ENCODE measurements at places on chromosomes 5 and 9.
A peak's percentile ranks its signal among the peaks of the same experiment; 100 is the strongest.

GRCh38 chr9:105928416-105928815 is 234.1 kb downstream of the TMEM38B start:
- no peak for DNase-seq

DNA sequence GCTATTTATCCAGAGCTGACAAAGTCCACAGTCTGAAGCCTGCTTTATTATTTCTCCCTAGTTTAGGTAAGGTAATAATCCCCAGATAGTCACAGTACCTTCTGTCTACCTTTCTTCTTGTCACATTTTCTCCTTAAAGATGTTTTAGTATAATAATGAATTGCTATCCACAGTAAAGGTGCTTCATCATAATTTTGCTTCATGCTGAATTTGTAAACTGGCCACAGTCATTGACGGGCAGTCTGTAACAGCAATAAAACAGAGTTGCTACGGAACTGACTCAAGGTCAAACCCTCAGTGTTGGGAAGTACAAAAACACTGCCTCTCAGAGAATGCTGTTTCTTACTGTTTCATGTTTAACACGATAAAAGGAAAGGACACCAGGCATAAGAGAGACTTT is 195.7 kb downstream of the ZNF608 start:
- no peak for DNase-seq

- DNase-seq, result peak; percentile 56
Observed at GRCh38 chr5:80083101-80083890, 48.1 kb downstream of the THBS4 start.

GRCh38 chr5:75681125-75681830 is 36.0 kb downstream of the POC5 start:
- no peak for DNase-seq

- DNase-seq, result no peak
Observed at GRCh38 chr5:124963236-124963919, 216.9 kb upstream of the ZNF608 start.

GRCh38 chr9:76359766-76360165 is 34.5 kb downstream of the RFK start:
- no peak for DNase-seq

GRCh38 chr5:123364441-123365155 is 58.6 kb downstream of the CEP120 start:
- no peak for DNase-seq

- peak; percentile 37 for DNase-seq
Observed at GRCh38 chr5:38382898-38383297, 124.5 kb downstream of the EGFLAM start.

DNA sequence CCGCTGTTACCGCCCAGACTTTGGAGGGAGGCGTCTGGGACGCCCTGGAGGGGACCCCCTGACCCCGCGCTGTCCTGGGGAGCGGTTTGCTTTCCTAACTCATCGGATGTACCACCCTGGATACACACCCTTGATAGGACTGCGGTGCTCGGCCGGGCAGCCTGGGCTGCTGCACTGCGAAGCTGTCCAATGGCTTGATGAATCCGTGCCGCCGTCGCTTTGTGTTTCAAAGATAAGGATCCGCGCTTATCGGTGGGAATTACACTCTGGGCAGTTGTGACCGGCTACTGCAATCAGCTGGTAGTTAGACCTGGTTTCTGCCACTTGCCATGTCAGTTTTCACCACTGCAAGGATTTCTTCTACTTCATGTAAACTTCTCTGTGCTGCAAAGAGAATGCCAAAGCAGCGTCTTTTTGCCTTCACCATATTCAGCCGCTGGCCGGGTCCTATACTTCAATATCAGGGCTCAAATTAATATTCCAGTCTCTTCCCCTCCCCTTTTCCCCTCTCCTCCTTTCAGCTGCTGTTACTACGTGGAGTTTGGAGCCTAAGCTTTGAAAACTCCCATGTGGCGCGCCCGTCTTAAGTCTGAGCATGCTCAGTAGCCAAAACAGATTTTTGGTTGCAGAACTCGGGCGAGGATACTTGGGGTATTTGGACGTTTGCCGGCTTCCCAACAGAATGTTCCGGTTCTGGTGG is 727 bp downstream of the SMAD5 start:
- DNase-seq, result peak; percentile 17

DNA sequence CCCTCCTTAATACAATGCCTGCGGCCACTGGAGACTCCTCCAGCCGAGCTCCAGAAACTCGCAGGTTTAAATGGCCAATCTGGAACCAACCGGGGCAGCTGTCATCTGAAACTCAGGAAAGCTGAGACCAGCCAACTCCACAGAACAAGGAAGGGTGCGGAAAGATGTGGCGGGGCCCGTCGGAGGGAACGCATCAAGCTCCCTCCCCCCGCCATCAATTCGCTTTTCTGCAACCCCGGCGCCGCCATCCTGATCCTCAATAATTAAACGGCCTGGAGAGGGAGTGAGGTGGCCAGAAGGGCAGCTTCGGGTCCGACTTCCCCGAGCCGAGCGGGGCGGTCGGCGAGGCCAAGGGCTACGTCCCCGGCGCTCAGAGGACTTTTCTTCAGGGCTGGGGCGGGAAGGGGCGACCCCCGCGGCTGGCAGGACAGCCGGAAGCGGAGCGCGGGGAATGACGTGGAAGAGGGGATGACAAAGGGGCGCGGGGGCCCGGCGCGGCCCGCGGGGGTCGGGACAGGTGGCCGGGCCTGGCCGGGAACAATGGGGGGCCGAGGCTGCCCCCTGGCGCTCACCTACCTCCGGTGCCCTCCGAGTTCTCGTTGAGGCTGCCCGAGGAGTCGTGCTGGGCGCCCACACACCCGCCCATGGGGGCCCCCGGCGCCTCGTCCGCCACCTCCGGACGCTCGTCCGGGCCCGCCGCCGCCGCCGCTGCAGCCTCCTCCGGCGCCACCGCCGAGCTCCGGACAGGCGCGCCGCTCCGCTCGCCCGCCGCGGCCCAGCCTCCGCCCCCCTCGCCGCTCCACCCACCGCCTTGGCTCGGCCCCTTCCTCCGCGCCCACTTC is at the start of gene UBTD2:
TSS of gene UBTD2 (minus strand) at position 745 of the 842 bp plus-strand sequence. CDS start at position 646, 99 bp downstream.
- DNase-seq, result peak; percentile 68

DNA sequence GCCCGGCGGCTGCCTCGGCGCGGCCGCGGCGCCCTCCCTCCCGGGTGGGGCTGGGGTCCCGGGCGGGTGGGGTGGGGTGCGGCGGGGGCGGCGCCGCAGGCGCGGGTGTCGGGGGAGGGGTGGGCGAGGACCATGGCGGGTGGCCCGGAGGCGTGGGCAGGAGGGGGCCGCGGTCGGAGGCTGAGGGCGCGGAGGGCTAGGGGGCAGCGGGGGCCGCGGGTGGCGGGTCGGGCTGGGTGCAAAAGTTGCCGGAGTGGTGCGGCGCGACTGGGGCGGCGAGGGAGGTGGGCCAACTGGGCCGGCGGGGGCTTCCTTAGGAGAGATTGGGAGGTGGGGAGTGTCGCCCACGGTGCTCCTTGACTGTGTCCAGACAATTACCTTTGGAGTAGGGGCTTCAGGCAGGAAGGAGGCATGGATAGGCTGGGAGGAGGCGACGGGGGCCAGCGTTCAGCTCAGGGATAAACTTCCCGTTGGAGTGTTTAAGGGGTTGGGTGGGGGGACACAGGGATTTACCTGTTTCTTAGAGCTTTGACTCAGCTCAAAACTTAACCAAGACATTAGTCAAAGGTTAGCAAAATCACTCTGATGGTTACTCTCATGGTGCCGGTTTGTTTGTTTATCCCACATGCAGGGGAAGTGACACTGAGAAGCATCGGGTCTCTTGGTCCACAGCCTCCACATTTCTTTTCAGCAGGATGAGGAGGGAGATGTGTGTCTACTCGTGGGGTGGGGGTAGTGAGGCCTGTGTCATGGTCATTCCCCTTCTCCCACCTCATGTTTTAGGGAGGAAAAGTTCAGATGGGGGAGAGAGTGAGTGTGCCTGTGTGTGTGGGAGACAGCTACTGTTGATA is 859 bp downstream of the CSNK1G3 start:
- peak; percentile 37 for DNase-seq

DNA sequence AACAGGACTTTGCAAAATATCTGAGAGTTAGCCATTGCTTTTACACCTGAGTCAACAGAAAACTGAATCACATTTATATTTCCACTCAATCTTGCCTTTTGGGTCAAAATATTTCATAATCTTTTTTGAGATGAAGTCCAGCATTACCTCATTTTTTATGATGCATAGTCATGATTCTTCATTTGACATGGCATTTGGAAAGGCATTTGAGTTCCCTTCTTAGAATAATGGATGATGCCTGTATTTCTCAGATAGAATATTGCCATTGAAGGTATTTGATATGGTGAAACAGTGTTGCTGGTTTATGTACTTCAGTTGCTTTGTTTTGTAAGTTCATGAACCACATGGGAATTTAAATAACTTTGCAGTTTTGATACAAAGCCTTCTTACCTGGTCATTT is 180.4 kb downstream of the PRR16 start:
- DNase-seq, result no peak

DNA sequence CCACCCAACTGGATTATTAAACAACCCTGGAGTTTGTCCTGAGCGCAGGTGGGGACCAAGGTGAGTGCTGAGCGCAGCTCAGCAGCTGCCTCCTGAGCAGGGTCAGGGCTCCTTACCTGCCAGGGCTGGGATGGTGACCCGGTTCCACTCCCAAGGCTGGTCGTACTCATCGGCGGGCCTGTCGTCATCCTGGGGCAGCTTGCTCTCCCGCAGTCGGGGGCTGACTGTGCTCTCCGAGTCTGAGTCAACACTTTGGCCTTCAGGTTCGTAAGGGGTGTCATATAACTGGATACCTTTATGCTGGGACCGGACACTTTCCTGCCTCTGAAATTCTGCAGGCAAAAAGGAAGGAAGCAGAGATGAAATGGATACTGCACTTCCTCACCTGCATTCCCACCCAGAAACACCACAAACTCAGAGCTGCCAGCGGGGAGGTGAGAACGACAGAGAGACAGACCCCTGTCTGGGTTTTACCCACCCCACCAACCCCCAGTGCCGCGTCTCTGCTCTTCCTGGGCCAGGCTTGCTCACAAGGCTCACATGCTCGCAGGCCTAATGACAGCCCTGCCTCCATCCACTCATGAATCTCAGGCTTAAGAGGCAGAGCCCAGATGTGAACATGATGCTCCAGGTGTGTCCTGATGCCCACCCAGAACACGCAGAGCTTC is 70.7 kb upstream of the SLC25A51 start:
- DNase-seq, result no peak

DNA sequence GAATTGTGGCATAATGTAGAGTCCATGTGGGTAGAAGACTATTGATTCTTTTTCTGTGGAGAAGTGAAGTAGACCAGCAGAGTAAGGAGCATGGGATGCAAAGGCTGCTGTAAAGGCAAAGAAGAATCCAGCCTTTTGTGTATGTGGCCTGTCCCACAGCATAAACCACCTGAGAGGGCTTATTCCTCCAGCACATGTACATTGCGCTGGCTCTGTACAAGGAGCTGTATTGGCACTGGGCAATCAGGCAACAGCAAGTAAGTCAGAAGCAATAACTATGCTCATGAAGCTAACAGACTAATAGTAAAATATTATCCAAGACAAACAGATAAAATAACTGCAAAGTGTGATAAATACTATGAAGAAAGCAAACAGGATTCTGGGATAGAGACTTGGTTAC is 86.2 kb downstream of the LURAP1L start:
- DNase-seq, result no peak

- DNase-seq, result peak; percentile 60
Observed at GRCh38 chr5:39191216-39191615, 28.1 kb downstream of the FYB1 start.

DNA sequence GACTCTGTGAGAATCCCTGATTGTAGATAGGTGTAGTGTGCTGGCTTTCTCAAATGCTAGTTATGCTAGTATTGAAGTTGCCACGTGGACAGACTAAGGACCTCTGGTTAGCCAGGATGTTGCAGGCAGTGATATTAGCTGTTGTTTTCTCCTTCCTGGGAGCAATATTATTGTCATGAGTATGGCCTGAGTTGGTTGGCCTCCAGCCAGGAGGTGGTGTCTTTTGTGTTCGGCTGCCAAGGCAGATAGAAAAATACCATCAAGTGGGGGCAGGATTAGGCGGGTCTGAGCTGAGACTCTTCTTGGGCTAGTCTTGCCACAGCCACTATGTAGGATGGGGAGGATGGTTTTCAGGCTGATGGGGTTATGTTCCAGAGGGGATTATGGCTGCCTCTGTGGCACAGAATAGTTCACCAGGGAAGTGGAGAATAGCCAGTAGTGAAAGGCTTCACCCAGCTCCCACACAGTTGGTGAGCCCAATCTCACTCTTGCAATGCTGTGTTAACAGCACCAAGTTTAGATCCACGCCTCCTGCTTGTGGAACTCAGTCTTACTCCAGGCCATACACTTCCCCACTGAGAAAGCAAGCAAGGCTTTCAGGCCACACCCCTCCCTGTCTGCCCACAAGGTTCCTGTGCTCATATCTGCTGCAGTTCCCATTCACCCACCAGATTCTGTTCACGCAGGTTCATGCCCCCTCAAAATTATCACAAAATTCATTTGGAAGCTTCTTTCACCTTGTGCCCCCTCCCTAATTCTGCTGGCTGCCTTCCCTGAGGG is 31.2 kb downstream of the GHR start:
- DNase-seq, result no peak

- DNase-seq, result peak; percentile 44
Observed at GRCh38 chr5:108642170-108642906, 105.4 kb upstream of the FER start.

GRCh38 chr5:108257996-108258395 is 123.9 kb downstream of the FBXL17 start:
- no peak for DNase-seq

- DNase-seq, result no peak
Observed at GRCh38 chr9:36164989-36165388, 4.2 kb upstream of the CCIN start.

GRCh38 chr9:21825637-21826036 is 23.2 kb downstream of the MTAP start:
- no peak for DNase-seq

DNA sequence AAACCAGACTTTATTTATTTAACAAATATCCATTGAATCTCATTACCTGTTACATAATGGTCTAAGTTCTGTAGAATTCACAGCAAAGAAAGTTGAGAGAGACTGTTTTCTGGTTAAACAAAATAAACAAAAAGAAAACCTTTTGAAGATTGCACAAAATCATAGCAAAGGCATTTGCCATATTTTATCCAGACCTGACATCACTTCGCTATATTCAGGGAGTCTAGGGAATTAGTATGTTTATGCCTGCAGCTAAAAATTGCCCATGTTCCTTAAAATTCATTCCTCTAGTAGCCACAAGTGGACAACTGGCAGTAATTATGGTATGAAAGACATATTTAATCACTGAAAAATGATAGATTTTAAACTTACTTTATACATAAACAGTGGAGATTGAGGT is 577.0 kb upstream of the DAB2 start:
- DNase-seq, result no peak

- no peak for DNase-seq
Observed at GRCh38 chr5:19802686-19803085, 185.3 kb downstream of the CDH18 start.

All from CD4-positive, alpha-beta T cell treated with Interleukin-1 beta for 1 hour (primary cell).